CD4-positive, alpha-beta T cell treated with Interleukin-4 for 4 hours (primary cell): ENCODE measurements at places on chromosomes 16 and 17.

DNA sequence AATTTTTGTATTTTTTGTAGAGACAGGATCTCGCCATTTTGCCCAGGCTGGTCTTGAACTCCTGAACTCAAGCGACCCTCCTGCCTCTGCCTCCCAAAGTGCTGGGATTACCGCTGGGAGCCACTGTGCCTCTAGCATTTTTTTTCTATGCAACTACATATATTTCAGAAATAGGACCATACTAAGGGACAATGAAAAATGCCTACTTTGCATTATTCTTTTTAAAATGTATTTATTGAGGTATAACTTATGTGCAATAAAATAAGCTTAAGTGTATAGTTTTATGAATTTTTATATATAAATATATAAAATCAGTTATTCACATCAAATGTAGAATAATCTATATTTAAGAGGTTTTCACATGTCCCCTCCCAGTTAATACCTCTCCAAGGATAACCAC lies 38.1 kb downstream of the KATNIP start:
- no peak for DNase-seq

- no peak for DNase-seq
Measured at GRCh38 chr16:78900966-78901365, 699.6 kb downstream of the MAF start.

DNA sequence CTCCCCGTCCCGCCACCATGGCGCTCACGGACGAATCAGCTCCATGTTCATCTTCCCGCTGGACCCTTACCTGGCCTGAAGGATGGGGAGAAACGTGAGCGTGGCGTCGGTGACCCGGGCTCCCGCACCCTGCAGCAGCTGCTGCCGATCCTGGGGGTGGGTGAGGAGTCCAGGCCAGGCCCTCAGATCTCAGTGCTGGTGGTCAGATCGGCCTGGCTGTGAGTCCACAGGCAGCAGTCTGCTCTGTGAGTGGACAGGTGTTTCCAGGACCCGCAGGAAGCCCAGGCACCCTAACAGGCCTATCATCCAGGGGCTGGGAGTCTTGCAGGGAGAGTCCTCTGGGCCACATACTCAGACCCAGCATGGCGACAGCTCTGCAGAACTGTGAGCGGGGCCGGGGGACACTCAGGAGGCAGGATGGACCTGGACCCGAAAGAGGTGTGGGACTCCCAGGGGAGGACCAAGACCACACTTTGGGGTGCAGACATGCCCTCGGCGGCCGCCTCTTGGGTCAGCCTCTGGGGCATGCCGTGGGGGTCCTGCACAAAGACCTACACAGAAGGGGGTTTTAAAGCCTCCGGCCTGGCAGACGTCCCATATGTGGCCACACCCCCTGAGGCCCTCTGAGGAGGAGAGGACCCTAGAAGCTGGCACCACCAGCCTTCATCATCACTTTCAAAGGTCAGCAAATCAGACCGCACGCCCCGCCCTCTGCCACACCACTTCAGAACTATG lies 27.2 kb upstream of the ZNF469 start:
- no peak for DNase-seq

DNA sequence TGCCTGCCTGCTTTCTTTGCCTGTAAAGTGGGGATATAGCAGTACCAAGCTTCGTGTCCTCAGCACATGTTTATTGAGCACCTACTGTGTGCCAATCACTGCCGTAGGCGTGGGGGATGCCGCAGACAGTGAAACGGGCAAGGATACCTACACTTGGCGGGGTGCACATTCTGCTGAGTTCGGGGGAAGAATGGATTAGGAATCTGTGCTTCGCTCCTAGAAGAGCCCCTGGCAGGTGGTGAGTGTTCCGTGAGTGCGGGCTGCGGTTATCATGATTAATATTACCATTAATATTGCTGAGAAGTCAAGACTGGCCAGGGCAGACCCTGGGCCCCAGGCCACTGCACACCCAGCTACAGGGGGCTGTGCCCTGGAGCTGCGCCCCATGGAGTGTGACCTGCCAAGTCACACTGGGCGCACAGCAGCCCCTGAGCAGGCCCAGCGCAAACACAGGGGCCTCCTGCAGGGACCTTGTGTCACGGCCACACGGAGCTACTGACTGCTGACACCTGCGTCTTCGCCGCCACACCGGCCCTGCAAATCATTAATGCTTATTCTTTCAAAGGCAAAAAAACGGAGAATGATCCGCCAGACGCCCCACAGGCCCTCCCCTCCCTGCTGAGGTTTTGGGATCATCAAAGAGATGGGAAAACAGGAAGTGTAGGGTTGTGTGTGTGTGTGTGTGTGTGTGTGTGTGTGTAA lies 213.4 kb upstream of the GSE1 start:
- DNase-seq: no peak

DNA sequence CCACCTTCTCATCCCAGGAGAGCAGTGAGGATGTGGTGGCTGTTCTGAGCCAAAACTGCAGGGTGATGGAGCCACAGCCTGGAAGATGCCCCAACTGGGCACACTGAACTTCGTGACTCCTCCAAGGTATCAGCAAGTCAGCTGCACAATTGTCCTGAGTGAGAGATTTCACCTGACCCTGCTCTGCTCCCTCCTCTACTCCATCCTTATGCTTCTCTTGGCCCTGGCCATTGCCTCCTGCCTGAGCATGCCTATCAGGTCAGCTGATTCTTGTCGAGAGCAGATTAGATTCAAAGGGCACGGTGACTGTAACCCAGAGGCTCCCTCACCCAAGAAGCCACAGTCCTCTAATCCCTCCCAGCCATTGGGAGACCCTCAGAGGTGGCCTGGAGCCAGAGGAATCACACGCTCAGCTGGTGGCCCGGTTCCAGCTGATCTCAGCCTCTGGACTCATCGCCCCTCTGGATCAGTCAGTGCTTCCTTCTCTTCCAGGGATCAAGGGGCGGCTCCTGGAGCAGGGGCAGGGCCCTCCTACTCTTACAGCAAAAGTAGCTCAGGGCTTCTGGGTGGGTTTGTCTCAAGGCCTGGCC lies 7.0 kb upstream of the CYB561 start:
- no peak for DNase-seq

DNA sequence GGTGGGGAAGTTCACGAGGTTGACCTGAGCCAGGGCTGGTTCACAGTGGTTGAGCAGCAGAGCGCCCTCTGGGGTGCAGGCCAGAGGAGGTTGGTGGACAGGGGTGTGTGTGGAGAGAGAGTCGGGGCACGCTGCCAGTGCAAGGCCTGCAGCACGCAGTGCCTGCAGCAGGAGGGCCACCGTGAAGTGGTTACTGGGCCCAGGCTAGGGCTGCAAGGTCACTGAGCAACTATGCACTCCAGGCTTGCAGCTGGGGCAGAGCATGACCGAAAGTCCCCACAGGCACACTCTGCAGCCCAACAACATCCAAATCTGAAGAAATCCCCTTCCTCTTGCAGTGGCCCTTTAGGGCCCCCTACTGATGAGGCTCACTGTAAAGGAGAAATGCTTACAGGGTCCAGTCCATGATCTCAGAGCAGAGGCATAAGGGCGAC lies 89.1 kb upstream of the NOL11 start:
- DNase-seq: no peak

- DNase-seq: peak; percentile 91
Measured at GRCh38 chr16:50266337-50267091, at the start of gene ADCY7. Gene ADCY7, plus strand, starts transcription at chr16:50266551. Its CDS starts 21,629 bp downstream, at chr16:50288180.

- no peak for DNase-seq
Measured at GRCh38 chr17:66625311-66625767, 209.6 kb upstream of the CACNG5 start.

DNA sequence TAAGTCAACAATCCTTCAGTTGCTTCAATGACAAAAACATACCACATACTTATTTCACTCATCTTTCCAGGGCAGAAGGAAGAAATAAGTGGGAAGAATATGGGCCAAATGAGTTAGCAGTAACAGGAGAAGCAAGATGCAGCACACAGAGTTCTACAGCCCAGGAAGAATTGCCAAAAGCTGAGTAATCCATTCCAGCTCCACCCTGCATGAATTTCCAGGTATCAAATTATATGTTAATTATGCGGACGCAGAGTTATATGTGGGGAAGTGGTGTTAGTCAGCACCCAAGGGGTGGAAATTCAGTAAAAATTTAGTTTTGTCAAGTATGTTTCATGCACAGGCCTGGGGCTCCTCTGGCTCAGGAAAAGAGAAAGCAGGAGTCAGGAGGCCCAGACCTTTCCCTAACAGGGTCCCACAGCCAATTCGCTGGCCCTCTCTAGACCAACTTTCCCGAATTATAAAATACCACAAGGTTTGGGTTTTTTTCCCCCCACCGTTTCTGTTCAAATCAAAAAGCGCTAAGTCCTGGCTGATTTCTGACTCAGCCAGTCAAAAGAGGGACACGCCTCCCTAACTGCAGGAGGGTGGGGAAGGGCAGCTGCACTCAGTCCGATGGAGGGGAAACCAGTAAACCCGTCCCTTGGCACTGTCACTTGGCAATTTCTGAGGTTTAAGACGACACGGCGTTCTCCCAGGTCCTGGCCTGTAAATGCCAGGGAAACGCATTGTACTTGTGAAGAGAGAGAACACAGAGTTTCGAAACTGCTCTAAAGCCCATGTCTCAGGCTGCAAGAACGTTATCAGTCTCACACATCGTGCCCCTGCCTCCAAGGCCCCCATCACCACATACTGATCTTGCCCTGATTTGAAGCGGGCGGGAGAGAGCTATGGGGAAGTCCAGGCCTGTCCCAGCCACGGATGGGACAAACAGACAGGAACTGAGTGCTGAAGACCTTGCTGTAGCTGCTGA lies 58.1 kb downstream of the ZFHX3 start:
- no peak for DNase-seq

DNA sequence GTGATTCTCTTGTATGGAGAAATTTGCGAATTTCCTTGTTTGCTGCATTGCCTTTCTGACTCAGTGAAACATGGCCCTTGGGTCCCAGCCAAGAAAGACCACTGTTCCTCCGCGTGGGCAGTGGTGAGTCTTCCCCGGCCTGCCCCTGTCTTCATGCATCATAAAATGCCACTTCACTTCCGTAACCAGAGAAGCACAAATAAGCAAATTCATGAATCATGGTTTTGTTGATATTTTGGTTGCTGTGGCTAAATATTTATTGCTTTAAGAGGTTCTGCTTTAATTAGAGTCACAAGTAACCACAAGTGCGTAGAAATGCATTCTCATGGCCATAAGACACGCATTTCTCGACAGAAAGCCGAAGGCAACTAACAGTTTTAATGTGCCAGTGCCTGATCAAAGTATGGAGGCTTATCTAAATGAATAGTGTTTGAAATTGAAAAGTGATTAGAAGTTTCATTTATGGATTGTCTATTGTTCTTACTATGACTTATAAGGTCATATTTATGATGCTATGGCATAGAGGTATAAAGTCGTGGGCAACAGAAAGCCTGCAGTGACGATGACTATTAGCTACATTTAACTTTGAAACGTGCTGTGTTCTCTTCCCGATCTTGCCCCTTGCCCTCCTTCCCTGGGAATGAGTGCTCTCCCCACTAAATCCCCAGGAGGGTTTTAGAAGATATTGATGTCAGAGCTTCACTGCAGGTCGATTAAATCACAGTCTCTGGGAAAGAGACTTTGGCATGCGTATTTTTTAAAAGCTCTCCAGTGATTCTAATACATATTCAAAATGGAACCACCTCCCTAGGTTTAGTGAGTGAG lies 76.0 kb downstream of the WIPI1 start:
- DNase-seq: no peak

DNA sequence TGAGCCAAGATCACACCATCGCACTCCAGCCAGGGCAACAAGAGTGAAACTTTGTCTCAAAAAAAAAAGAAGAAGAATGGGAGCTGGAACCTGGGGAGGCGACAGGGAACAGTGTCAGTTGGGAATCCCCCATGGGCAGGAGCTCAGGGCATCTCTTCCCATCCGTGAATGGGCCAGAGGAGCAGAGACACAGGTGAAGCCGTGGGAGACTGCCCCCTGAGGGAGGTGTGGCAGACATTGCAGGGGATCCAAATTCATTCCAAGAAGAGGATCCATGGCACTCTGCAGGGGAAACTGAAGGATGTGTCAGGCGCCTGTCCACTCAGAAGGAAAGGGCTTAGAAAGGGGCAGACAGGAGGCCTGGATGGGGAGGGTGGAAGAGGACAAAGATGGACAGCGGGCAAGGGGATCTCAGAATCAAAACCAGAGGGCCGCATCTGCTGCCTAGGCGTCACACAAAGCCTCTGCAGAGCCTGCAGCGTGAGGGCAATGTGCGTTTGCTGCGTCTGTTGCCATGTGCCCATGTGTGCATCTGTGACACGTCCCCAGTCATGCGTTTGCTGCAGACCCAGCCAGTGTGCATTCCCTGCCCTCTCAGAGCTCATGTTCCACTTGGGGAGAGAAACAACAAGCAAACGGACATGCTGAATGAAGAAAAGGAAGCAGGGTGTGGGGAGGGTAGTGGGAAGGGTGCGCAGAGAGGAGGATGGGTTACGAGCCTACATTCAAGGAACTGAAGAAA lies 30.6 kb upstream of the TNRC6C start:
- DNase-seq: no peak

GRCh38 chr17:83190601-83191387 lies 111.4 kb downstream of the METRNL start:
- DNase-seq: no peak

DNA sequence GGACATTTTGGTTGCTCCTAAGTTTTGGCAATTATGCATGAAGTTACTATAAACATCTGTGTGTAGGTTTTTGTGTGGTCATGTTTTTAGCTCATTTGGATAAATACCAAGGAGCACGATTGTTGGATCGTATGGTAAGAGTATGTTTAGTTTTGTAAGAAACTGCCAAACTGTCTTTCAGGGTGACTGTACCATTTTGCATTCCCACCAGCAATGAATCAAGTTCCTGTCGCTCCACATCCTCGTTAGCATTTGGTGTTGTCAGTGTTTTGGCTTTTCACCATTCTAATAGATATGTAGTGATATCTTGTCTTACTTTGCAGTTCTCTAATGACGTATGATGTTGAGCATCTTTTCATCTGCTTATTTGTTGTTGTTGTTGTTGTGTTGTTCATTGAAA lies 20.2 kb downstream of the TENT4B start:
- DNase-seq: no peak

DNA sequence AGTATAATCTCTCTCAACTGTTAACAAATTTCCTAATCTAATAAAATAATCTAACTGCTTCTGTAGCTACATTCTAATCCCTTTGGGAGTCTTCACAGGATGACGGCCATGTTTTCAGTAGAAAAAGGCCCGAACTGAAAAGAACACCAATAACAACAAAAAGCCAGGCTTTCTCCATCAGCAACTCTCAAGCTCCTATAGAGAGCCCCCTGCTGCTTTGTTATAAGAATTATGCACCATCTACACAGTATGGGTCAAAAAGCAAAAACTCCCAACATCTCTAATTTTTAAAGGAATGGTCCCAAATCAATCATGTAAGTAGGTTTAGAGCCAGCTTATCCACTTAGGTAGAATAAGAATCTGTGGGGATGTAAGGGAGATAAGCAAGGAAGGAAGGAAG lies 163.6 kb upstream of the C17orf78 start:
- no peak for DNase-seq
